Suppressor macrophage treated with lipopolysaccharide for 1 hour (primary cell): ENCODE measurements at places on chromosomes 1 and 21.

GRCh38 chr1:194952171-194952570, 1656.1 kb downstream of the KCNT2 start:
- no peak for DNase-seq

GRCh38 chr21:39332175-39332574, 16.7 kb downstream of the HMGN1 start:
- DNase-seq = no peak

DNA sequence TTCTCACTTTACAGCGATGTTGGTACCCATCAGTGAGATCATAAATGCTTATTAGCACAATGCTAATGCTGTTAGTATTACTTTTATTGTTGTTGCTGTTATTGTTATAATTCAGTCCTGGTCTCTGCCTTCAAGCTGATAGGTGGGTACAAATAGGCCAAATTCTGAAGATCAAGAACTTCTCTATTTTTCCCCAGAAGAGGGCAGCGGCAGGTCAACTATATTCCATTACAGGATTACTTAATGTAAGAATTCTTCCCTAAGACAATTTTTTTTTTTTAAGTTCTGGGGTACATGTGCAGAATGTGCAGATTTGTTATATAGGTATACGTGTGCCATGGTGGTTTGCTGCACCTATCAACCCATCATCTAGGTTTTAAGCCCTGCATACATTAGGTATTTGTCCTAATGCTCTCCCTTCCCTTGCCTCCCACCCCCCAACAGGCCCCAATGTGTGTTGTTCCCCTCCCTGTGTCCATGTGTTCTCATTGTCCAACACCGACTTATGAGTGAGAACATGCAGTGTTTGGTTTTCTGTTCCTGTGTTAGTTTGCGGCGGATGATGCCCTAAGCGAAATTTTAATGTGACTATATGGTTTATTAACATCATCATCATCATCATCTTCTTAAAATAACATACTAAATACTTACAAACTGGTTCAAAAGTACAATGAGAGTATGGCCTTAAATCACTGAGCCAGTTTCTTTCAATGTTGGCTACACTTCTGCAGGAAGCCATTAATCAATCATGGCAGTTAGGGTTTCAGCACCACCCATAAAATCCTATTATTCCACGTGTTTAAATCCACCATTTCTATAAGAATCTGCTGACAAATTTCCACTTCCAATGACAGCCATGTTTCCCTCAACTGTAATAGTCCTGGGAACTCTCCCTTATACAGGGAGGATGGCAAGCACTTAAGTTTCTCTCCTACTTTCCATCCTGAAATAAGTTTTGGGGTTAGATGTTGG, 19.2 kb downstream of the SLC19A2 start:
- peak; percentile 59 for DNase-seq

DNA sequence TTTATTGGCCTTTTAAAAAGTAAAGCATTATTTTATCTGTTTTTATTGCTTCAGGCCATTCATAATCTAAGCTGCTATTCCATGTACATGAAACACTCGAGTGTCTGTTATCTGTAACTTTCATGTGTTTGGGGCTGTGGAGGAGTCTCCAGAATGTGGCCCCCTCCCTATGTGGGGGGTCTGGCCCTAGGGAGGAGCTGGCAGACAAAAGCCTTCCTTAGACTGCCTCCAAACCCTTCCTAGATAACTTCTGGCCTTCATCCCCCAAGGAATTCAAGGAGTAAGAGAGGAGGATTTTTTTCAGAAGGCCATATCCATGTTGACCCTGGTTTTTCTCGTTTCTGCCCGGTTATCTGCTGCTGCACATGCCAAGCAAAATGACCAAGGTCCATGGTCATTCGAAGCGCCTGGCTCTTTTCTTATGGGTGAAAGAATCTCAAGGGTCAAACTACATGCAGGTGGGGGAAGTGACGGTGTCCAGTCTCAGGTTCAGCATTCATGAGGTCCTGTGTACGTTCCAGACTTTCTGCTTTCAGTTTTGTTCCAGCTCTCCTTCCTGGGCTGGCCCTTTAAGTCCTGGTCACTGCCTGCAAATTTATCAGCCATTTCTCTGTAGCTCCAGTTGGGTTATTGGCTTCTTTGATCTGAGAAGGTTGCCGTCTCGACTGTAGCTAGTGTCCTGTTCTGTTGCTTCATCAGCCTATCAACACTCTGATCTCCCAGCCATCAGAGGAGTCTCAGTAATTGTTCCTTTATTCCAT, 8.3 kb downstream of the TENT5C start:
- DNase-seq = no peak

GRCh38 chr1:173212952-173213491, 5.9 kb upstream of the TNFSF4 start:
- DNase-seq = no peak

DNA sequence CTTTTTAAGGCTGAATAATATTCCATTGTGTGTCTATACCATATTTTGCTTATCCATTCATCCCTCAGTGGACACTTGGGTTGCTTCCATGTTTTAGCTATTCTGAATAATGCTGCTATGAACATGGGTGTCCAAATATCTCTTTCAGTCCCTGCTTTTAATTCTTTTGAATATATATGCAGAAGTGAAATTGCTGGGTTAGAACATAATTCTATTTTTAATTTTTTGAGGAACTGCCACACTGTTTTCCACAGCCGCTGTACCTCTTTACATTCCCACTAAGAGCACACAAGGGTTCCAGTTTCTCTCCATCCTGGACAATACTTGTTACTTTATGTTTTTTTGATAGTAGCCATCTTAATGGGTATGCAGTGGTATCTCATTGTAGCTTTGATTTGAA, 65.6 kb downstream of the RIMS3 start:
- DNase-seq = peak; percentile 62

GRCh38 chr1:107140703-107141490, at the start of gene NTNG1:
Gene NTNG1, plus strand, starts transcription at chr1:107141039.
- peak; percentile 17 for DNase-seq

- no peak for DNase-seq
These were observed 10.9 kb upstream of the PROX1 start for GRCh38 chr1:213976665-213977485.

- DNase-seq = no peak
These were observed 52.5 kb downstream of the NMNAT2 start for GRCh38 chr1:183365676-183366075.

DNA sequence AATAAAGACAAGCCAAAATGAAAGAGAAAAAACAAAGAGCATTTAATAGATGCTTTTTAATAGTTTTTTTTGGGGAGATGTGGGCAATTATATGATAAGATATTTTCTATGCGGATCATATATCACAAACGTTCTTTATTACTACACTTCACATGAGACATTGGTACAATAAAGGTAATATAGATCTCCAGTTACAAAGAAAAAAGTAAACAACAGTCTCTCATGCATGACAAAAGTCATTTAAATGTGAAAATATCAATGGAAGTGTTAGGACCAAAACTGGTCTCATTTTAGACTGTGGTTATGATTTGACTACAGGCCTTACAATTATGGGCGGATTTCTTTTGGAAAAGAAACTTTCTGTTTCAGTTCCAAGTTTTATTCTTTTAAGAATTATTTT, 687.0 kb downstream of the ADGRL2 start:
- no peak for DNase-seq

GRCh38 chr1:161119092-161119903, 1.4 kb downstream of the NIT1 start:
- peak; percentile 74 for DNase-seq

DNA sequence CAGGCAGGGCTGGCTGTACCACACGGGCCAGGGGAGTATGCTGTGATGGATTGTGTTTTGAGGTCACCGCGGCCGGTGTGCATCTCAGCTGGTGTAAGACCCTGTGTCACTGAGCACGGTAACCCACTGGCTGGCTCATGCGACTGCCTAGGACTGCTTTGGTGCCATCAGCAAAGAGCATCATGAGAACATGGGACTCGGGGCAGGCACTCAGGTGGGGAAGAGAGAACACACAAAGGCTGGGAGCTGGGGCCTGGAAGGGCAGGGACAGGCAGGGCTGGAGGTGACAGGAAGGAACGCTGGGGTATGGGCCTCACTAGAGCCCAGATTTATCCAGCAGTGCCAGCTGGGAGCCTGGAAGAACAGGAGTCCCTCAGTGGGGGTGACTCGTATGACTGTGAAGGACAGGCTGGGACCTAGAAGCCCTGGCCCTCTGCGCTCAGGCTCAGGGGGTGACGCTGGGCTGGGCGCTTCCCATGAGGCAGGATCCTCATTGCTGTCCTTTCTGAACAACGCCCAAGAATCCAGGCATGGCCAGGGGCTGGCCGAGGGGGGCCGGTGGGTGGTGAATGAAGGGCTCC, 210.4 kb upstream of the VAMP3 start:
- no peak for DNase-seq

- no peak for DNase-seq
These were observed 72.9 kb downstream of the SYT6 start for GRCh38 chr1:114080511-114081436.

DNA sequence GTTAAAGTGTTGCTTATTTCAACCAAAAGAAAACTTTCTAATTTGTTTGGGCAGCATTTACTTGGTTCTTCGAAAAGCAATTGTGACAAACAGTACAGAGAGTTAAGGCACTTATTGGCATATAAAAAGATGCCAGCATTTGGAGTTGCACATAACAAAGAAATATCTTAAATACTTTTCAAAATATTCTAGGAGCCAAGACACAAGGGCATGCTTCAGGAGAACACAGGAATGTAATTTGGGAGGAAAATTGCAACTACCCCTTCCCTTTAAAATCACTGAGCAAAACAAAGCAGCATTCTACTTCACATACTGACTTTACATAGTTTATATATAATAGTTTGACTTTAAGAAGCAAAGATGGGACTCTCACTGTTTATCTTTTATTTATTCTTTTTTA, 4.6 kb upstream of the TIE1 start:
- no peak for DNase-seq

DNA sequence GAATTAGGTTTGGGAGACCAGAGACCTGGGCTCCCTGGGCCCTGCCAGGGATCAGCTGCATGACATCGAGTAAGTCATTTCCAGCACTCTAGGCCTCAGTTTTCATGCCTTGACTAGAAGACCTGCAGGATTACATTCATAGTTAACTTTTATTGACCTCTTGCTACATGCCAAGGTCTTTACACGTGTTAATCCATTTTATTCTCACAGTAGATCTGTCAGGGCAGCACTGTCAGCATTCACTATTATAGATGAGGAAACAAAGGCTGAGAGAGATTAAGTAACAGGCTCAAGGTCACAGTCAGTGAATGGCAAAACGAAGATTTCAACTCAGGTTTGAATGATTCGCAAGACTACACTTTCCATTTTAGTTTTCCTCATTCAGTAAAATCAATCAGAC, 37.0 kb downstream of the PGM1 start:
- DNase-seq = no peak
